ENCODE measurements at places on chromosomes 1 and 21.

GRCh38 chr1:25040122-25040685, 110.1 kb upstream of the RUNX3 start:
- no peak for DNase-seq

DNA sequence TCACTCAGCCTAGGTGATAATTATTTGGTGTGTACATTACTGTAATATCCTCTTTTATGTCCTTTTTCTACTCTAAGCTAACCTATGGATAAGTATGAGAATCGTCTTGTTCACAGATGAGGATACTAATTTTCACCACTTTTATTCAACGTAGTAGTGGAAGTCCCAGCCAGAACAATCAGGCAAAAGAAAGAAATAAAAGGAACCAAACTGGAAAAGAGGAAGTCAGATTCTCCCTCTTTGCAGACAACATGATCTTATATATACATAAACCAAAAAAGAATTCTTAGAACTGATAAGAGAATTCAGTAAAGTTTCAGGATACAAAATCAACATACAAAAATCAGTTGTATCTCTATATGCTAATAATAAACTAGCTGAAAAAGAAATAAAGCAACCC, 12.6 kb upstream of the RGL1 start:
- no peak for DNase-seq

DNA sequence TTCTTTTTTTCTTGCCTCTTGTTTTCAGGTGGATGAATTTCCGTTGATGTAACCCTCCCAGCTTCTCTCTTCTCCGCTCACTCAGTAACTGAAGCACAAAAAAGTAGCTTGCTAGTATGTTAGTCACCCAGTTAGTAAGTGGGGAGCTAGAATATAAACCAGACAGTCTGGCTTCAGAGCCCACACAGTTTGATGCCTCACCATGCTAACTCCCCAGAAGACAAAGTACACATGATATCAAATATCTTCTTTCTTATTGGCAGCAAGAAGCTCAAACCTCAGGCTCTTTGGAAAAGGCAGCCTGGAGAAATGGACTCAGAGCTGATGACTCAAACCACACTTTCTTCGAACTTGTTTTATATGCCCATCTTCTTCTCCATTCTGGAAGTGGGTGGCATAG, 187.5 kb upstream of the PLXNA2 start:
- no peak for DNase-seq

- no peak for DNase-seq
Observed at GRCh38 chr1:32220746-32221580, 1.2 kb downstream of the TMEM234 start.

DNA sequence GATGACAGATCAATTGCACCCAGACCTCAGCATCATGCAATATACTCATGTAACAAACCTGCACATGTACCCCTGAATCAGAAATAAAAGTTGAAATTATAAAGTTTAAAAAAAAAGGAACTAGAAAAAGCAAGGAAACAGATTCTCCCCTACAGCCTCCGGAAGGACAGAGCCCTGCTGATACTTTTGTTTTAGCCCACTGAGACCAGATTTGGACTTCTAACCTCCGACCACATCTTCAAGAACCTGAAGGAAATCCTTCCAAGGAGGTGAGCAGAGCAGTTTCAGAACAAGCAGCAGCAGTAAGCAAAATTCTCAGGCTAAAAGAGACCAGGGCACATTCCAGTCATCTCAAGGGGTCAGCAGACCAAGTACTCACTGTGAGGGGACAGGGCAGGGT, 54.5 kb downstream of the TM2D1 start:
- DNase-seq = no peak

DNA sequence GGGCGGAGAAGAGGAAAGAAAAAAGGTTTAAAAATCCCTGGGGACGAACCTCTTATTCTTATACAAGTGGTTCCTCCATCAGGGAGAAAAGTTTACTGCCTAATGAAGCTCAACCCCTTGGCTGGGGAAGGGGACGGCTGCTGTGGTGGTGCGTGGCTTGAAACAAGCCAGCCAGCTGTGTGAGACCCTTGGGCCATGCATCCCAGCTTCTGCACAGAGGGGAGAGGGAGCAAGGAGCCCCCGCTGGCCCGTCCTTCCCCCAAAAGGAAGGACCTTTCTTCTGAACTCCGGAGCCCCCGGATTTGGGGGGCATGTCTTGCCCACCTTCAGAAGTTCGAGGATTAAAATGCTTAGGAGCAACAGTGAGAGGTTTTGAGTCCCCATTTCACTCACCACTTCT, 67.3 kb downstream of the STUM start:
- DNase-seq = no peak

- no peak for DNase-seq
Observed at GRCh38 chr1:100253552-100253951, 3.9 kb upstream of the DBT start.

GRCh38 chr21:20874202-20874601, 124.0 kb upstream of the NCAM2 start:
- DNase-seq = no peak

GRCh38 chr1:184608581-184608980, 146.1 kb downstream of the EDEM3 start:
- DNase-seq = no peak

DNA sequence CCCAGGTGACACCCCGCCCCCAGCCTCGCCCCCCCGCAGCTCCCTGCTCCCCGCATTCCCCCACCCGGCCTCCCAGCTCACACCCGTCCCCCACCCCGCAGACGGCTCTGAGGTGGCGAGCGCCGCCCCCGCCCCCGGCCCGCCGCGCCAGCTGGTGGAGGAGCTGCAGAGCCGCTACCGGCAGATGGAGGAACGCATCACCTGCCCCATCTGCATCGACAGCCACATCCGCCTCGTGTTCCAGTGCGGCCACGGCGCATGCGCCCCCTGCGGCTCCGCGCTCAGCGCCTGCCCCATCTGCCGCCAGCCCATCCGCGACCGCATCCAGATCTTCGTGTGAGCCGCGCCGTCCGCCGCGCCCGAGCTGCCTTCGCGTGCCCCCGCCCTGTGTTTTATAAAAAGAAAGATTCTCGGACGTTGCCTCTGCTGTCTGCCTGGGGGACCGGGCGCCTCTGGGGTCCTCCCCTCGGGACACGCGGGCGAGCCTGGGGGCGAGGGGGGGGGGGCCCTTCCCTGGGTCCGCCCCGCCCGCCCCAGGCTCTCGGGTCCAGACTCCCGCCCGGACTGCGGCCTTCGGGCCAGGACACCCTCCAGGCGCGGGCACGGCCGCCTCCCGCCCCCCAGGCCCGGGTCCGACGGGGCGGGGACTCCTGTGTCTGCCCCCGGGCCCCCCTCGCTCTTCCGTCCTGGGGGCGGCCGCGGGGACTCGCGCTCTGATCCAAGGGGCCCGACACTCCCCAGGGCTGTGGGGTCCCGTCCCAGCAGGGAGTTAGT, 1.6 kb upstream of the MMP23B start:
- DNase-seq = peak; percentile 87

- no peak for DNase-seq
Observed at GRCh38 chr1:237737448-237737847, 153.3 kb downstream of the ZP4 start.

DNA sequence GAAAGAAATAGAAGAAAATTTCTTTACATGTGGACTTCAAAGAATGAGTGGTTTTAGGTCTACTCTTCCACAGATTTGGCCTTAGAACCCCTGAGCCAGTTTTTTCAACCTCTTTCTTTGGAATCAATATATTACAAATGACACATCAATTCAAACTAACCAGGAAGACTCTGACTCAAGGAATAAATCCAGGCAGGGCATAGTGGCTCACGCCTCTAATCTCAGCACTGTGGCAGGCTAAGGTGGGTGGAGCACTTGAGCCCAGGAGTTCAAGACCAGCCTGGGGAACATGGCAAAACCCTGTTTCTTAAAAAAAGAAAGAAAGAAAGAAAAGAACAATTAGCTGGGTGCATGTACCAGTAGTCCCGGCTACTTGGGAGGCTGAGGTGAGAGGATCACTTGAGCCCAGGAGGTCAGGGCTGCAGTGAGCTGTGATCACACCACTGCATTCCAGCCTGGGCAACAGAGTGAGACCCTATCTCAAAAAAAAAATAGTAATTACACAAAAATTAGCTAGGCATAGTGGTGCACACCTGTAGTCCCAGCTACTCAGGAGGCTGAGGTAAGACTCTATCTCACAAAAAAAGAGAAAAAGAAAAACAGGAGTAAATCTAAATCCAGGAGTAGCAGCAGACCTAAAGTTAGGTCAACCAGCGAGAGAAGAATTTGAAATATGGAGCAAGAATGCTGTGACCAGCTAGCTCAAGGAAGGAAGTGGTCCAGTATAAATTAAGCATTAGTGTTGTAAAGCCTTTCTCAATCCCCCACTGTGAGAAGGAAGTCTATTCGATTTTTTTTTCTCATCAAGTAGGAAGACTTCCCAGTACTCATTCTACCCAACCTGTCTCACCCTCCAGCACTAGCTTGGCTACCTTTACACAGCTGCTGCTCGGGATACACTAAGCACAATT, 1.9 kb downstream of the SORT1 start:
- no peak for DNase-seq

DNA sequence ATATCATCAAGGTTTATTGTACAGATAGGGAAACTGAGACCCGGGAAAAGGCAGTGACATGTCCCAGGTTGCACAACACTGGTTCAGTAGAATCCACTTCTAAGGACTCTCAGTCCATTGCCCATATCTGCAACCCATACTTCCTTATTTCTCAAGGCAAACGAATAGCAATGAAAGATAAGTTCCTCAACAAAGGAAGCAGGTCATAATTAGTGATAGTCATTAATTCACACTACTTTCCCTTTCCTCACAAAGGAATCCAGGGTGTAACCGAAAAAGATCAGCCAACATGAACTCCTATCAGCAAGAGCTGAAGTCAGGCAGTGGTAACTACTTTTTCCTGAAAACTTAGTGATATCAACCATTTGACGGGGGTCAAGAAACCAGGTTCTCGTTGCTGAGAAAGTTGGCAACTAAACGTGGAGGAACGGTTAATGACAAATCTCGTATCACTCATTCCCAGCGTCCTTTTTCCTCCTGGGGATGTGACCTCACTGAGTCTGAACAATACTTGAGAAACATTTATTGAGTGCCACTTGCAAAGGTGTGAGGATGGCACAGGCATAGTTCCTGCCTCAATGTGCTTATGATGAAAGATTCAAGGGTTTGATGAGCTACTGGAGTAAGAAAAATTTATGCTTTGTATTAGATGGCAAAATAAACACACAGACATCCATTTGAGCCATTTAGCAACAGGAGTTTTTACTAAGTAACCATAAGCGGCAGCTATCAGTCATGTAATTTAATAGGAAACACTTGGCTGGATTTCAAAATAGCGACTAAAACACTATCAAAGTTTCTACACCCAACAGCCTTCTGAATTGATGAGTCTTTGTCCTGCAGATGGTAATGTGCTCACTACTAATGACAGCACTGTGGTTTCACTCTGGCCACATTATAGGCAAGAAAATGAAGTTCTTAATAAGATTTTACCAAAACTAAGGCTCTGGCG, 82.3 kb downstream of the PLPP3 start:
- DNase-seq = no peak

- DNase-seq = no peak
Observed at GRCh38 chr1:28441674-28442073, 64.2 kb upstream of the RCC1 start.

DNA sequence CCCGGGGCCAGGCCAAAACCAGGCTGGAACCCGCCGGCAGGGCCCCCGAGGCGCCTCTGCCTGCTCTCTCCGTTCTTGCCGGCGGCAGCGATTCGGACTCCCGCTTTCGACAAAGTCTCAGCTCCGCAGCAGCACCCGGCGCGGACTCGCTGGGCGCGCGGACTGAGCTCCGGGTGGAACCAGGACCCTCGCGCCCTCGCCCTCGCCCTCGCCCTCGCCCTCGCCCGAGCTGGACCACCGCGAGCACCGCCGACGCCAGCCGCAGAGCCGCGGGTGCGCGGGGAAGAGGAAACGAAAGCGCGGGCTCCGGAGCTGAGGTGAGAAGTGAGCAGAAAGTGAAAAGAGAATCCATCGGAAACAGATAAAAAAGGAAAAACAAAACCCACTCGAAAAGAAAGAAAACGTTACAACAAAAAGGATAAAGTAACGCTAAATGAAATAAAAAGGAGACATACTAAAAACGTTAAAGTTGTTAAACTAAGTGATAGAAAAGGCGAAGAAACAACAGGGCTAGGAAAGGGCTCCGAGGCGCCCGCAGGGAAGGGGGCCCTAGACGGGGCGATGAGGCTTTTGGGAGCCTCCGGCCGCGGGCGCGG, 64.9 kb downstream of the MEF2D start:
- no peak for DNase-seq

- DNase-seq = no peak
Observed at GRCh38 chr1:109578947-109579443, 30.6 kb downstream of the GNAI3 start.

DNA sequence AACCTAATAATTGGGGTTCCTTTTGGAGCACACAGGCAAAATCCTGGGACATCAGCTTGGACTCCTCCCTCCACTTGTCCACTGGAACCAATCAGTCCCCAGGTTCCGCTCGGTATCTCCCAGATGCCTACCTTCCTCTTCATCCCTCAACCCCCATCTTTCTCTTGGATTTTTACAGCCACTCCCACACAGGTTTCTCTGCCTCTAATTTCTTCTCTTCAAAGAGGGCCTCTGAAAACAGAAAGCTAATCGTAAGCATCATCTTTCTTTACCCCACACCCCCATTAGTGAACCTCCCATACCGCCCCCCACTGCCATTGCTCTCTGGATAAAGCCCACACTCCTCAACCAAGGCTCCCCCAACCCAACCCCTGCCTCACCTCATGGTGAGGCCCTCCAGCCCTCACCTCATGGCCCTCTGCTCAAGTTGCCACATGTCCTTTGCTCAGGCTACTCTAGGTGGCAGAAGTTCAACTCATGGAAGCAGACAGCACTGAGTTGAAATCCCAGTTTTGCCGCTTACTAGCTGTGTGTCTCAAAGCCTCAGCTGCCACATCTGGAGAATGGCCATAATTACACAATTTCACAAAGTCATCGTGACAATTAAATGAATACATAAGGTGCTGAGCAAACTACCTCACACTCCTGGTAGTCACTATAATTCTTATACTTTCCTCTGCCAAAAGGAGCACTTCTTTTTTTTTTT, 18.1 kb upstream of the WASF2 start:
- DNase-seq = no peak

DNA sequence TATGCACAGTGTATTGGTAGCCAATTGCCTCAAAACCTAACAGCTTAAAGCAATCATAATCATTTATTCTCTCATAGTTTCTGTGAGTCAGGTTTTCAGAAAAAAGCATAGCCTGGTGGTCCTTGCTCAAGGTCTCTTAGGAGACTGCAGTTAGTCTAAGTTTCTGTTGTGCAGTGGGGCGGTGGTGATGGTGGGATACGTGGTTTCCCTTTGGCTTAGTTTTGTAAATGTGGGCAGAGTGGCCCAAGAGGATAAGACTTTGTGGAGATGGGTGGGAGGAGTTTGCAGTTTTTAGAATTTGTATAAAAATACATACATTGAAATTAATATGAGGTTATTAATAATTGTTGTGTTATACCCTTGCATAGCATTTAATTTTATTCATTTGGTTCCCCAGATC, 68.6 kb downstream of the NOS1AP start:
- DNase-seq = no peak

DNA sequence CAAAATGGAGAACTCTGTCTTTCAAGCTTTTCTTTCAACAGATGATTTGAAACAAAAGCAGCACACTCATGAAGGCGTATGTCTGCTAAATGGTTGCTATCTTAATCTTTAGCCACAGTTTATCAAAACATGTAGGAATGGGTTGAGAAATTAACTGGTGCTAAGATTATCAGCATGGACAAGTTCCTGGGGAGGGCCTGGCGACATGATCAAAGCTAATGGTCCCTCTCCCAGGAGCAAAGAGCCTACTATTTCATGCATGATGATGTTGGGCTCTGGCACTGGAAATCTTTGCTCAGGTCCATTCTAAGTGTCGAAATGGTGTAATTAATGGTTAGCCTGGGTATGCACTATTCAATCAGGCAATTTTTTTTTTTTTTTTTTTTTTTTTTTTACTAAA, 91.7 kb downstream of the SLC45A1 start:
- DNase-seq = no peak
